Body of pancreas (tissue), 4 donors: ENCODE measurements at places on chromosomes 7 and 10. TPM values are rescaled to one million over a fixed set of nuclear protein-coding genes. Genes with fewer than 3 reads are reported as not detected.

DNA sequence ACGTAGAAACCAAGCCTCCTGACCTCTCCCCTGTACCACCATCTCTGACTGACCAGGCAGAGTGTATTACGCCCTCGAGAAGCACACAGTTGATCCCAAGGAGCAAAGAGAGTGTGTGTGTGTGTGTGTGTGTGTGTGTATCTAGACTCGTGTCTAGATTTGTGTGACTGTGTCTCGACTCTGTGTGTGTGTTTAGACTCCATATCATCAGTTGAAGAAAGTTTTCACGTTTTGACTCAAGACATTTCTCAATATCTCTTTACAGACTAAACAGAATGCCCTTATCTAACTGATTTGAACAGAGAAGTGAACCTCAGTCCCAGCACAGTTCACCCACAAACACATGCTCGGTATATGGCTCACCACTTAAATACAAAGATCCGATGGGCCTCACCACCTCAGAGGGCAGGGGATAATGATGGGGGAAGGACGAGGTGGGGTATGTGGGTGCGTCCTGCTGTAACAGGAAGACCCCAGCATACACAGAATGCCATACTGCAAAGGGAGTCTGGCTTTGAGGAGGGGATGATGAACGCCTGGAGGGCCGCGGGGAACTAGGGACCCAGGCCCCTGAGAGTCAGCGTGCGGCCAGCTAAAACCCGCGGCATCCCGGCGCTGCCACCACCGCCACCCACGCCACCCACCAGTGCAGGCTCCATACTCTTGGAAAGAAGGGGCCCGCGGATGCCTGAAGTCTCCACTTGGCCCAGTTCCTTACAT, 780 bp downstream of the ALDH18A1 start:
- peak overlapping the region; percentile 90 for H3K27ac ChIP-seq
- DNase-seq: no peak
- peaks cover 13% of the 10 kb centered on the region for H3K4me1 ChIP-seq
- H3K27me3 ChIP-seq: no peaks in the 10 kb centered on the region
- peak overlapping the region; percentile 84 for H3K4me3 ChIP-seq

Gene NHLRC2
- total RNA-seq: 17.9 TPM

Gene CPA2
- total RNA-seq: 4,381 TPM

Gene CFTR
- 329 TPM for total RNA-seq
